ENCODE measurements at places on chromosomes 11 and 22.

- no peak for DNase-seq
Observed at GRCh38 chr22:46895753-46896152, 133.3 kb downstream of the TBC1D22A start.

GRCh38 chr11:13047884-13048283 is 38.8 kb downstream of the RASSF10 start:
- no peak for DNase-seq

DNA sequence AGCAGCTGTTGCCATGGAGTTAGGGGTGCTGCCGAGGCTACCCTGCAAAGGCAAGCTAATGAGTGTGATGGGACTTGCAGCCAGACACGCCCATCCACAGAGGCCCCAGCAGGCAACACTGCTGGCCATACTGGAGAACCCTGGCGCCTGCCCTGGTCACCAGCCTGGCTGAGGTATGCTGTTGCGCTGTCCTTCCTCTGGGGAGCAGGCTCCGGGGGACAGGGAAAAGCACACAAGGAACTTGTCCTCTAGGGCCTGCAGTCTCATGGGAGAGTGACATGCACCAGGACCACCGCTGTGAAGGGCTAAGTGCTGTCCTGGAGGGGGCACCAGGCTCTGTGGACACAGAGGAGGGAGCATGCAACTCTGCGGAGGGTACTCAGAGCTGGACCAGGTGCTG is 35.8 kb downstream of the TOM1 start:
- no peak for DNase-seq

GRCh38 chr22:47575291-47575690 is 812.8 kb downstream of the TBC1D22A start:
- no peak for DNase-seq

DNA sequence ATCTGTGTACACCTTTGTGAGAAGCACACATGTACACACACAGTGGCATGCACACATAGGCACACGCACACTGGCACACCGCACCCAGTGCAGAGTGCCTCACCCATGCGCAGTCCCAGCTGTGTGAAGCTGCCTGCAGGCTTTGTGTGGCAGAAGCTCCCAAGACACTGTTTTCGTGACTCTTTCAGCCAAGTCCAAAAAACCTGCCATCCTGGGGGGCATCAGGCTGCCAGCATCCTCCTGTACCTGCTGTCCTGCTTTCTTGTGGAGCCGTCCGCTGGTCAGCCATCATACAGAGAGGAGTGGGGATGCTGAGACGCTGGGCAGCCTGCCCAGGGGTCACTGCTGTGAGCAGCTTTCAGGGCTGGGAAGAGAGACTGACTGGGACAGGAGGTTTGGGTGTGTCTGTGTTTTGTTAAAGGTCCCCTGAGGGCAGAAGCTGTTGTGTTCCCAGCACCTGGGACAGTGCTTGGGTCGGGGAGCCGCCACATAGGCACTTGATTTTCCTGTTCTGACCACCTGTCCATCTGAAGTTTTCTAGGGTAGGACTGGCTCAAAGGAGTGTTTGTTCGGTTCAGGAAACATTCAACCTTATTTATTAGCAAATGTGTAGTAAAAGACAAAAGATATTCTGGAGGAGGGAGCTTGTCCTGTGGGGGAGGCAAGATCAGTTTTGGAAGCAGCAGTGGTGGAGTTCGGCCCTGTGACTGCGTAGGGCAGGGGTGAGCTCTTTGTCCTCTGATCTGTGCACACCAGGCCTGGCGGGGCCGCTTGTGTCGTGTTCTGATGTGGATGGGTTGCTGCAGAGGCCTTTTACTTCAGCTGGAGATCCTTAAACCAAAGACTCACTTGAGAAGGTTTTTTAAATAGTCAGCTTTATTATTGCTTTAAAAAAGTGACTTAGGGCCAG is 29.7 kb downstream of the AP2A2 start:
- no peak for DNase-seq

DNA sequence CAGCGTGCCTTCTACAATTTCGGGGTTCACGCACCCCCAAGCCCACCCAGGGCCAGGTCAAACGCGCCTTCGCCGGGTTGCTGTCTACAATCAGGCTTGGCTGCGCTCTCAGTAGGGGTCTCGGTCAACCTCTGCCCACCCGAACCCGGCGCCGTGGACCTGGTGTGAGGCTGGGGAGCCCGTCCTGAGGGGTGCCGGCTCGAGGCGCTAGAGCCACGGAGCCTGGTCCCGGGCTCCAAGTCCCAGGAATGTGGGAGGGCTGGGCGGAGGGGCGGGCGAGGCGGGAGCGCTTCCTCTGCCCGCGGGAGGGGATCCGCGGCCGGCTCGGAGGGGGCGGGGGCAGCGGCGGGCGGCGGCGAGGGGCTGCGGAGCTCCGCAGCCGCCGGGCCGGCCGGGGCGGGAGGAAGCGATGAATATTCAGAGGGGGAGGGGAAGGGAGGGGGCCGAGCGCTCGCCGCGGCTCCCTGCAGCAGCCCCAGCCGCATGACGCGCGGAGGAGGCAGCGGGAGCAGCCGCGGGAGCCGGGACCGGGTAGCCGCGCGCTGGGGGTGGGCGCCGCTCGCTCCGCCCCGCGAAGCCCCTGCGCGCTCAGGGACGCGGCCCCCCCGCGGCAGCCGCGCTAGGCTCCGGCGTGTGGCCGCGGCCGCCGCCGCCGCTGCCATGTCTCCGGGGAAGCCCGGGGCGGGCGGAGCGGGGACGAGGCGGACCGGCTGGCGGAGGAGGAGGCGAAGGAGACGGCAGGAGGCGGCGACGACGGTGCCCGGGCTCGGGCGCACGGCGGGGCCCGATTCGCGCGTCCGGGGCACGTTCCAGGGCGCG is at the start of gene PTPRJ:
Gene PTPRJ (plus strand): TSS at position 472 of the 819 bp plus-strand sequence. CDS start 354 bp downstream, outside the sequence.
- no peak for DNase-seq

DNA sequence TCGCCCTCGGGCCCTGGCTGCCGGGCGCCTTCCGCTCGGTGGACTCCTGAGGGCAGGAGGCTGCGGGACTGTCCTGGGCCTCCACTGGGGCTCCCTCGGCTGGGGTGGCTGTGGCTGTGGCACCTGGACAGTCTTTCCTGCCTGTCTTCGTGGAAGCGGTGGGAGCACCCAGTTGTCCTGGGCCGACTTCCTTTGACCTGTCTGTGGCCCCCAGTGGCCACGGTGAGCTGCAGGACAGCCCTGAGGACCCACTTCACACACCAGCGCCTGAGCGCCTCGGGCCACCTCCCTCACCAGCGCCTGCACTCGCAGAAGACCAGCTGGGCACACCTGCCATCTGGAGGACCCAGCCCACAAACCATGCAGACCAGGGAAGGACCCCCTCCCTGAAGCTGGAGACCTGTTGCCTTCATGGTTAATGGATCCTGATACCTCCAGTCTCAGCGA is 1.8 kb upstream of the EPS8L2 start:
- no peak for DNase-seq

DNA sequence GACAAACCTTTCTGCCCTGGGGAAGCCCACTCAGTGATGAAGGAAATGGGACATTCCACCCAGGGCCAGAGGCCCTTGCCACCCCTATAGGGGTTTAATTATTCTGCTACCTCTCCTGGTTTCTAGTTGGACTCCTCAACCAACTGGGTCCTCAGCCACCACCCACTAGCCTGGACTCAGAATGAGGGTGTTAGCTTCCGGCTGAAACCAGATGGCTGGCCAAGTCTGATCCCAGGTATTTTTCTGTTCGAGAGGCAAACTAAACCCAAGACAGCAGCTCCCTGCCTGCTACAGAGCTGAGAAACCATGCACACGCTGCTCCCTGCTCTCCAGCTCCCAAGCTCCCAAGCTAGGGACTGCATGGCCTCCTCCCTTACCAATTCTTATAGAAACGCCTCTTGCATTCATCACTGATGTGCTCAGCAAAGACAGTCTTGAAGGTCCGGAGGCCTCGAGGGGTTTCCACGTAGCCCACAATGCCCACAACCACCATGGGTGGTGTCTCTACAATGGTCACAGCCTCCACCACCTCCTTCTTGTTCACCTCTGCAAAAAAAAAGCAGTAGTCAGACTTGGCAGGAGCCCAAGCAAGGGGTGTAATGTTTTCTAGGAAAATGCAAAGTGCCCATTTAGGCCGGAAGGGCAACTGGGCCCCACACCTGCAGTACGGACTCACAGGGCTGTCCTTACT is 2.2 kb downstream of the RPL3 start:
- DNase-seq, result no peak

All from AML-193 (cell line).